ENCODE measurements at places on chromosomes 2 and 18.

- DNase-seq: no peak
Measured at GRCh38 chr2:173793709-173794565, 171.2 kb downstream of the SP3 start.

DNA sequence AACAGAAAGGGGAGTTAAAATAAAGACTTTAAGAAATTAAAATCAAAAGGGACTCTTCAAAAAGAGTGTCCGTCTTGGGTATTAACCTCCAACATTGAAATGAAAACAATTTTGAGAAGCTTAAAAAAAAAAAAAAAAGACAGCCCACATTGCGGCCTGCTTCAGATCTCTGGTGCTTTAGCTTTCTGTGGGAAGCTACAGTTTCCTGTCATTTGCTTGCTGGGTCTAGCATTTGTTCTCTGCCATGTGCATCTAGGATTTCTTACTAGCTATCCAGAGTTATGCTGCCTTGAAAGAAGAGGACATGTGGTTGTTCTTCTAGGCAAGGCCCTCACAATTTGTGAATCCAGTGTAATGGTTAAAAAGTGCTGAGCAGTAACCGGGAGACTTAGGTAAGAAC, 375.3 kb downstream of the SLC4A3 start:
- DNase-seq: no peak

GRCh38 chr2:2573205-2573604, 242.1 kb upstream of the MYT1L start:
- no peak for DNase-seq

GRCh38 chr2:174750923-174751441, 13.3 kb downstream of the CHRNA1 start:
- DNase-seq: no peak

GRCh38 chr2:205408696-205409095, 273.6 kb upstream of the NRP2 start:
- peak; percentile 44 for DNase-seq

DNA sequence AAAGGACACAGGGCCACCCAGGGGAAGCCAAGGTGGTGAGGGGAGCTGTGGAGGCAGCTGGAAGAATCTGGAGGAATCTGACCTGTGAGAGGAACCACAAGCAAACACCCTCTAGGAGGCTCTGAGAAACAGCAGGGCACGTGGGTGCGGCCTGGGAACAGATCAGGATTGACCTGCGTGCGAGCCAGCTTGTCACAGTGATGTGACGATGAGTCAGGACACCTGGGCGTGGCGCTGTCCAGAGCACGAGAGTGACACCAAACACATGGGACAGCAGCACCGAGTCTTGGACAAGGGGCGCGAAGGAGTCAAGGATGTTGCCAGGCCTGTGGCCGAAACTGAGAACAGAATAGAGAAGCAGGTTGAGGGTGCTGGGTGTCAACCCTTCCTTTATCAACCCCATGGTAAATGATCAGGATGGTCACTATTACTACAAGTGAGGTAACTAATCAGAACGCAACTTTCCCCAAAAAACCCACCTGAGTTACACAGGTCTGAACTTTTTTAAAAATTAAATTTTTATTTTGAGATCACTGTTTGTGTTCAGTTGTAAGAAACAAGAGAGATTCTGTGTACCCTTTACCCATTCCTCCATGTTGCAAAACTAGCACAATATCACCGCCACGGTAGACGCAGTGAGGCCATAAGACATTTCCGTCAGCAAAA, 637 bp upstream of the SFT2D3 start:
- DNase-seq: no peak

- DNase-seq: no peak
Measured at GRCh38 chr2:226904592-226904991, 68.7 kb downstream of the RHBDD1 start.

GRCh38 chr2:137942833-137943677, 21.2 kb upstream of the HNMT start:
- no peak for DNase-seq

- DNase-seq: no peak
Measured at GRCh38 chr2:41832218-41832617, 215.6 kb upstream of the PKDCC start.

- DNase-seq: peak; percentile 18
Measured at GRCh38 chr18:7844418-7844817, 277.3 kb downstream of the PTPRM start.

DNA sequence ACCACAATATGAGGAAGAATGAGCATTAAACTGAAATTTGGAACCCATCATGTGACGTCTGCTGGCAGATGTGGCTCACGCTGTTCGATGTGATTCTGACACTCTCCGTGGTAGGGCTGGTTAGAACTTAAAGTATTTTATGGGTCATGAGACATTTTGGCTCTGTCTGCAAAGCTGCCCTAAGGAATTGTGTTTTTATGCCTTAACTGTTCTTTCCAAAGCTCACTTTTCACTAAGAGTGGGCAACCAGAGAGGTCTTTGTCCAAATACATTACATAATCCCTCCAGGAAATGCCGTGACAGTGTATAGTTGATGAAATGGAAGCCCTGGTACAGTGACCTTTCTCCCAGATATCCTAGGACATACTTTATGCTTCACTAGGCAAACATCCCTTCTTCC, 119.1 kb downstream of the AQP4 start:
- no peak for DNase-seq

GRCh38 chr2:232878855-232879617, 9.0 kb downstream of the SNORC start:
- no peak for DNase-seq

DNA sequence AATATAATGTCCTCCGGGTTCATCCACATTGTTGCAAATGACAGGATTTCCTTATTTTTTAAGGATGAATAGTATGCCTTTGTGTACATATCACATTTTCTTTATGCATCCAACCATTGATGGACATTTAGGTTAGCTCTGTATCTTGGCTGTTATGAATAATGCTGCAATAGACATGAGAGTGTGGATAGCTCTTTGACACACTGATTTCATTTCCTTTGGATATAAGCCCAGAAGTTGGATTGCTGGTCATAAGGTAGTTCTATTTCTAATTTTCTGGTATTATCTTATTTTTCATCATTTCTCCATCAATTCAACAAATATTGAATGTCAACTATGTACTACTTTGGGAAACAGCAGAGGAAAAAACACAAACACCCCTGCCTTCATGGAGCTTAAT, 423.3 kb downstream of the MTX2 start:
- DNase-seq: no peak

- DNase-seq: no peak
Measured at GRCh38 chr2:201790989-201791388, 10.3 kb upstream of the ALS2 start.

DNA sequence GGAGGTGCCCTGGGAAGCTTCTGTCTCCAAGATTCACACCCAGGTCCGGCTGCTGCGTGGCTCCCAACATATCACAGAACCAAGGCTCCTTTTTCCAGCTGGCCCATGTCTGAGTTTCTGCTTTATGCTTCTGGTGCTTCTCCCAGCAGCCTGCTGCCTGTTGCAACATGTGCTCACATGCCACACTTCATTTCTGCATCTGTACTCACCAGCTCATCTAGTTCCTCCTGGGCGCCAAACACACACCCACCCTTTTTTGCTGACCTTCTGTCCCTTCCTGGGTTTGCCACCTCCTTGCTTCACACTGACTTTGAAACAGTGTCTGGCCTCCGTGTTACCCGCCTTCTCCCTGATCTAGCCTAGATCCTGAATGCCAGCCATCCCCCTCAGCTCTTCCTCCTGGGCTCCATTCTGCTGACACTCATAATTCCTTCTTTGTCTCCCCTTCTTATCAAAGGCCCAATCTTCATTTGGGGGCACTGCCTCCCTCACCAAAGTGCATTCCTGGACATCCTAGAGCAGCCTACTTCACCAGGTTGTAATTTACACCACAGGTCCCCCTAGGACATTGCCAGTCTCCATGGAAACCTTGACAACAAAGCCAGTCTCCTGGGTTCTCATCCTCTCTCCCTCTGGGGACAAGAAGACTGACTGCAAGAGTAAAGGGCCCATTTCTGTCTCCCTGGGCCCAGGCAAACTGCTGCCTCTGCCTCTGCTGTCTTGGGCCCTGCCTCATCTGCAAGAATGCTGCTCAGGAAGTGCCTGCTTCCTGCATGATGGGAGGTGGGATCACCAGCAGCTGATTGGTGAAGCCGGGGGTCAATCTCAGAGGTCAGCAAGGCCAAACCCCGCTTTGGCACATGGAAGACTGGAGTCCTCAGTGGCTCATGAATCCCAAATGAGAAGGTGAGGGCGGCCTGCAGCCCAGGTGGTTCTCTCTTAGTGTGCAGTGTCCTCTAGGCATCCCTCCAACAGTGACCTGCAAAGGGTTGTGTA, 13.9 kb upstream of the PROM2 start:
- no peak for DNase-seq

DNA sequence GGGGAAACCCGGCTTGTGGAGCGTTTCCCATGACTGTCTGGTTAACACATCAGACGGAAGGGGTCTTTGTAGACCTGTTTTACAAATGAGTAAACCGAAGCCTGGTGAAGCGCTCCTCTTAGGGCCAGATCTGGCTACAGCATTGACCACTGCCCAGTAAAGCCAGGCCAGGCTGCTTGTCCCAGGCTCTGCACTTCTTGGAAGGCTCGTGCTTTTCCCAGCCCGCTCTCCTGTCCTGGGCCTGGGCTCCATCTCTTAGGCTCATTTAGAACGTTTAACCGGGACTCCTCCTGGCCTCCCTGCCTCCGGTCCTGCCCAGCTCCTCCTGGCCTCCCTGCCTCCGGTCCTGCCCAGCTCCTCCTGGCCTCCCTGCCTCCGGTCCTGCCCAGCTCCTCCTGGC, 4.8 kb downstream of the GPC1 start:
- no peak for DNase-seq

DNA sequence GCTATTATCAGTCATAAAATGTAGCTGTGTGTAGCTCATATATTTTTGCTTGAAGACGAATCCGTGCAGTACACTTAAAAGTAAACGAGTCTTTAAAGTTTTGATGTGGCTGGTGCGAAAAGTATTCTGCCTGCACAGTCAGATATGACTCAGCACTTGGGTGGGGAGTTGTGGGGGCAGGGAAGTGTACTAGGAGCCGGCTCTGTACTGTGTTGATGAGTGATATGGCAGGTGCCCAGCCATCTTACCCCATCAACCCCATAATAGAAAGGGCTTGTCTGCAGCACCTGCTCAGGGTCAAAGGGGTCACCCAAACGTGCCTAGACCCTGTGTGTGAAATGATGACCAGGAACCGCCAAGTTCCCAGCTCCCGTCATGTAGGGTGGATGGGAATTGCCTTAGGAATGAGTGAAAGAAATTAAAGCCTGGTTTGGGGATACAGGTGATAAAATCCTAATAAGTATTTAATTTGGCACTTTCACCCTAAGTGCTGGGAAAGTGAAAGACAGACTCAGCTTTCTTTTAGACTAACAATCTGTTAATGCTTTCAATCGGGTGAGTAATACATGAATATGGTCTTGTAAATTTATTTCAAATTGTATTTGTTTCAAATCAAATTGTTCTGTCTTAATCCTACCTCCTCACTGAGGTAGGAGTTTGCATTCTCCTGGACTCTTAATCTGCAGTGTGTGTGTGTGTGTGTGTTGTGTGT, 48.0 kb downstream of the BCL2L11 start:
- peak; percentile 80 for DNase-seq

Data from amniotic epithelial cell (primary cell).